ENCODE measurements at places on chromosomes 11 and 22. TPM values are rescaled to one million over a fixed set of nuclear protein-coding genes. Genes with fewer than 3 reads are reported as not detected.

MIOX gene
- 0.14 TPM for total RNA-seq

MRGPRF gene
- total RNA-seq = not detected

GRK3 gene
- total RNA-seq = 45.0 TPM

ADM2 gene
- total RNA-seq = 2.5 TPM

RFPL2 gene
- 0.09 TPM for total RNA-seq
